ENCODE measurements at places on chromosomes 7 and 10.

DNA sequence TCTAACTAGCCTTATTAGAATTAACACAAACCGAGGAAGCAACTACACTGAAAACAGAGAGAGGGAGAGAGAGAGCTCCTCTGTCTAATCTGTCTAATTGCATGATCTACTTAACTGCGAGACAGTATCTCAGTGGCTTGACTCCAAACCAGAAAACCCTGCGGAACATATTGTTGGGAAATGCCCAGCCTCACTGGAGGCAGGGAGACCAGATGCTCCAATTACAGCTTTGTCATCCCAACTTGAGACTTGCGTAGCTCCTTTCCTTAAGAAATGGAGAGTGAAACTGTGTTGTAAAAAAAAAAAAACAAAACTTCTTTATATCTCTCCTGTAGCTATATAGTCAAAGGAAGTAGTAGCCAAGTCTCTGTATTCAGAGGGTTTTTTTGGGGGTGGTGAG, 52.0 kb upstream of the ZNRF2 start:
- no peak for DNase-seq

DNA sequence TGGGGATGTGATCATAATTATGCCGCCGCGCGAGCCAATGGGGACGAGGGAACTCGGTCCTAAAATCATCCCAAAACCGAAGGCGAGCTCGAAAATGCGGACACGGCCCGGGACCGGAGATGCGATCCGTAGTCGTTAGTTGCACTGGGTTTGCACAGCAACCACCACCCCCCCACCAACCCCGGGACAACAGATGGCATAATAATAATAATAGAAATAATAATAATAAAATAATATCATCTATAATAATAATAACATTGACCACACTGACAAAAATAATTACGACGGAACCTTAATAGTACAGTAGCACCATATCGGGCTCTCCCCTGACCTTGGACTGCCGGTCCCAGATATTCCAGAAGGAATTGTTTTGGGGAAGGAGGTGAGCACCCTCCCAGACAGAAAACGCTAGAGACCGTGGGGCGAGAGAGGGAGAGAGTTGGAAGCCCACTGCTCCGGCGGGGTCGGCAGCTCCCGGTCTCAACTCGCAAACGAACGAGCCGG, 1.1 kb upstream of the EMX2 start:
- DNase-seq = no peak

- no peak for DNase-seq
Measured at GRCh38 chr7:117665368-117665767, 185.5 kb downstream of the CFTR start.

GRCh38 chr7:33887266-33887975, 17.9 kb upstream of the BMPER start:
- no peak for DNase-seq

GRCh38 chr10:15035385-15036301, 8.1 kb upstream of the OLAH start:
- DNase-seq = no peak

GRCh38 chr10:122113161-122113944, 124.4 kb downstream of the TACC2 start:
- no peak for DNase-seq
